ENCODE measurements at places on chromosomes 3 and 15.

DNA sequence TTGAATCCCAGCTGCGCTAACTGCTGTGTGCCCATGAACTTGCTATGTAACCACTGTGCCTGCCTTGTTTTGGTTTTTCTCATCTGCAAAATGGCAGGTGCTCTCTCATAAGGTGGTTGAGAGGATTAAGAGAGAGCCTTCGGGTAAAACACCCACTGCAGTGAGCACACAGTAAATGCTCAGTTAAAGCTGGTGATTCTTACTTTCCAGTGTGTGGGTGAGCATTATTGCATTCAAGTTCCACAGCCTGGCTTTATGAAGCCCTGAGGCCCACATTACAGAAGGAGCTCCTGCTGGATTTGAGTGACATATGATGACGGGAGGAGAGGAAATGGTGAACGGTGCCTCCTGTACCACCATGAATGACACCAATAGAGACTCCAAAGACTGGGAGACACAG, 83.5 kb upstream of the SEC13 start:
- DNase-seq, result no peak

DNA sequence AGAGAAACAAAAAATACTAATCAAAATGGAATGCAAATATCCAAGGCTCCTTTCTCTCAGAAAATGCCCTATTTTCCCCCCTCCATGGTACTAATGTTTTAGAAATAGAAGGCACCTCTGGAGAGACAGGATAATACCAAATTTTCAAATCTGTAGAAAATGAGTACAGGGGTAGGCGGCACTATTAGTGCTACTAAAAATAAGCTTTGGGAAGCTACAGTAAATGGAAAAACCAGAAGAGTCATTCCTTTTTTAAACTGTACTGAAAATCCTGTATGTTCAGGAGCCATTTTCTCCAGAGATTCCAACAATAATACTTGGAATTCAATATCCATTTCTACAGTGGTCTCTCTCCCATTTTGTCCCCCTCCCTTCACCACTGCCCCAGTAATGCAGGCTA, 320.8 kb downstream of the RORA start:
- DNase-seq, result no peak

DNA sequence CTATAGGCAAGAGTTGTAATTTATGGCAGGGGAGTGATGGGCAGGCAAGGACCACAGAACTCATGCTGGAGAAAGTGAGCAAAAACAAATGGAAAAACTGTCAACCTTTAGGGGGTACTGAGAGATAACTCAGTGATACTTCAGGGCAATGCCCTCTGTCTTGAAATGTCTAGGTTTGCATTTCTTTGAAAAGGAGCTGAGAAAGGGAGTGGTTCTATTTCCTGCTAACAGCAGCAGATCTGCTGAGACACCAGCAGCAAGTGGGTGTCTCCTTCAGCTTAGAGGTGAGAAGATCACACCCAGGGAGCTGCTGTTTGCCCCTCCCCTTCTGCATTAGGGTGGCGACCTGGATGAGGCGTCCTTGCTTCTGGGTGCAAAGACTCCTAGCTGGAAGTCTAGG, 42.3 kb upstream of the XIRP1 start:
- no peak for DNase-seq

GRCh38 chr15:57286446-57287122, 89.7 kb upstream of the CGNL1 start:
- no peak for DNase-seq

DNA sequence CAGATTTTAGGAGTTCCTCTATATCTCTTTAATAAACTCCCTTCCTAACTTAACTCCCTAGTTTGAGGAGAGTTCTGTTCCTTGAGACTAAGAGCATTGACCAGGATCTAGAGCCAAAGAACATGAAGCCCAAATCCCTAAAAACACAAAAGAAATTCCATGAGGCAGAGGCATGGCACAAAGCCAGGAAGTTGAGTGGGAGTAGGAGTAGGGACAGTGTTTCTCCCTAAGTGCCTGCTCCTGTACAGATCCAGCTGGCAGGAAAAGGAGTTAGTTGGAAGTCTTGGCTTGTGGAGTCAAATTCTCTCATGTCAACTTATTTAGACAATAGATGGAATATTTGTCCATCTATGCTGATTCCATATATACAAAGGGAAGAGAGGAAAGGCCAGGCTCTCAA, 11.4 kb downstream of the ACTC1 start:
- no peak for DNase-seq

GRCh38 chr3:99783011-99783573, 34.6 kb upstream of the CMSS1 start:
- no peak for DNase-seq

- no peak for DNase-seq
Observed at GRCh38 chr3:158355623-158356588, 215.1 kb upstream of the MLF1 start.

DNA sequence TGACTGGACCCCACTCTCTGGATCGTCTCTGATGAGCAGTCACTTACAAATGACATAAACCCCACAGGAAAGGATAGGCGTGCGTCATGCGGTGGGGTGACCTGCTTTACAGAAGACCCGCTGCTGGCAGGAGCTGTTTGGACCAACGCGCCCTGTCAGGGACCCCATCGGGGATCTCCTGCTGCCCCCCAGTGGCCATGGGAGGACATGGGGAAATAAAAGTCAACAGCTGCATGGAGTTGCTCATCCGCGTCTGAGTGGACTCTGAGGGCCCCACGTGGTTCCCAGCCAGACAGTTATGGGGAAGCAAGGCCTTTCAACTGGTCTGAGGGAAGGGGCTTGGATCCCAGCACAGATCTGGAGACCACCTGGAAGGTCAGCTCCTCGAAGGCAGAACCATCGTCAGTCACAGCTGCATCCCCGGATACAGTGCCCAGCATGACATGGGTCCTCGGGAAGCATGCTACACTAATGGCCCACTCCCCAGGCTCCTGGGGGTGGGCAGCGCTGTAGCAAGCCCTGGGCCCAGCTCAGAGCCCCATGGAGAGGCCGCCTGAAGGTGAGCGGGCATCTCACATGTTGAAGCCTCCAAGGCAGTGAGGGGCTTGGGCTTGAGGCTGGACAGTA, 32.1 kb downstream of the PTH1R start:
- peak; percentile 20 for DNase-seq

All from NCI-H774 (cell line).